ENCODE measurements at places on chromosomes 12 and 14.

DNA sequence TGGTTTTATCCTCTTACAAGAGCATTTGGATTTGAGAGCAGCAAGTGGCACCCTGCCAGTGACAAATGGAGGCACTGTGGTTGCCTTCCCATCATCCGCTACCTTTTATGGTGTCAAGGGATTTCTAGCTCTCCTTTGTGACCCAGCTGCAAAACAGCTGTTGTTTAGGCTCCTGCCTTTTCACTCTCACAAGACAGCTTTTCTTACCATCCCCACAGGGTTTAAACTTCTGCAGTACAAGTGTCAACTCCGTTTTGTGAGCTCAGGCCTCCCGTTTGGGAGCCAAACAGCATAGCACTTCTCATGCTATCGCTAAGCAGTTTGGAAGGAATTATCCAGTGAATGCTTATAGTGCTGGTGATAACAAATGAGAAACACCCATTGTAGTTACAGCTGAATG, 331.4 kb downstream of the TMTC2 start:
- no peak for DNase-seq

- DNase-seq, result no peak
These were observed 39.3 kb upstream of the PRPF39 start for GRCh38 chr14:45044638-45045037.

- no peak for DNase-seq
These were observed 59.6 kb downstream of the PRKD1 start for GRCh38 chr14:29868000-29868399.

- DNase-seq, result no peak
These were observed 1221.4 kb downstream of the VRK1 start for GRCh38 chr14:98018628-98019027.

DNA sequence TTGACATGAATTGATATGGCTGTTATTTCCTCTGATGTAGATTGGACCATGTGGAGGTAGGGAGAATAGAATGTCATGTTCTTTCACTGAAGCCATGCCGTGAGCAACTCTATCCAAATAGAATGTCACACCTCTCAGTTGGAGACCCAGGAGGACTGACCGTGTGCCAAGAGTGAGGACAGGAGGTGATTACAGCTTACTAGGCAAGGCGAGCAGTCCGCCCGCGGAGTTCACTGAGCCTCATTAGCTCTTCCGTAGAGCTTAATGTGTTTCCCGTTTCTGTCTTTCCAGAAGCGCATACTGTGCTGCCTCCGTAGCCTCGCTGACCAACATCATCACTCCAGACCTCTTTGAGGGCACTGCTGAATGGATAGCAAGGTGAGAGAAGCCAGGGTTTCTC, 45.6 kb downstream of the FNTB start:
- DNase-seq, result no peak

- DNase-seq, result no peak
These were observed 154.9 kb downstream of the C12orf75 start for GRCh38 chr12:105485321-105485910.

GRCh38 chr12:93663006-93663728, 14.0 kb upstream of the CRADD start:
- no peak for DNase-seq

DNA sequence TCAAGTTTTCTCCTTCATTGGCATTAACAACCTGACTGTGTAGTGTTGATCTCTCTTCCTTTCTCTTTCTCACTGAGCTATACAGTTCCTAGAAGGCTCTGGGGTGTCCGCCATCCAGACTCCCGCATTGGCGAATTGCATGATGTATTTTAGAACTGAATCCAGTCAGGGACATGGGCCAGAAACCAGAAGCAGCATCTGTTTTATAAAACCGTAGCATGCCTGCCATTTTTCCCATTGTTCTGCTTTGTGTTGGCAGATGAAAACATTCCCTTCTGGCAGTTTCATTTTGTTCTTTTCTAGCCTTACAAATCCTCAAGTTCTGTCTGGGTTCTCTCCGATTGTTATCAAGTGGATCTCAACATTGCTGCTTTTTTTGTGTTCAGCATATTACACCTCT, 268.3 kb upstream of the SEL1L start:
- DNase-seq, result no peak

GRCh38 chr12:78886719-78887407, 22.3 kb downstream of the SYT1 start:
- no peak for DNase-seq

DNA sequence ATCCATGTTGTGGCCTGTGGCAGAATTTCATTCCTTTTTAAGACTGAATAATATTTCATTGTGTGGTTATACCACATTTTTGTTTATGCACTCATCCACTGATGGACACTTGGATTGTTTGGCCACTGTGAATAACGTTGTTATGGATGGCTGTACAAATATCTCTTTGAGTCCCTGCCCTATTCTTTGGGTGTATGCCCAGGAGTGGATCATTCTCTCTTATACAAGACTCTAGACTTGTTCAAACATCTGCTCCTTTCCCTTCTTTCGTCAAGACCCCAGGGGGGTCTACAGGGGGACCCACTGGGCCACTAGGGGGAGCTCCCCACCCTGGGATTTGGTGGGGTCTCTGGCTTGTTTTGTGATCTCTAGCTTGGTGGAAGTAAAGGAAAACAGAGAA, 77.4 kb downstream of the FBXL14 start:
- DNase-seq, result no peak

DNA sequence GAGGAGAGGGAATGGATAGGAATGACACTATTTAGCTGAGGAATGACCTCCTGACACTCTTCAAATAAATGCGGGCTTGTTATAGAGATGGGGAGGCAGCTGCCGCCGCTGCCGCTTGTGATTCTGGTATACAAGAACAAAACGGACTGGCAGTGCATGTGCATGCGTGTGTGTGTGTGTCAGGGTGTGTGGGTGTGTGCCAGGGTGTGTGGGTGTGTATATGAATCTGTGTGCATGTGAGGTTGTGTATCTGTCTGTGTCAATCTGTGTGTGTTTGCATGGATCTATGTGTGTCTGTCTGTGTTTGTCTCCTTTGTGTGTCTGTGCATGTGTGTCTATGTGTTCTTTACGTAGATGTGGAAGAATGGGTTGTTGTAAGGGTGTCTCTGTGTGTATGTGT, 26.0 kb upstream of the LHX5 start:
- no peak for DNase-seq

- no peak for DNase-seq
These were observed 40.8 kb downstream of the DBX2 start for GRCh38 chr12:45010059-45010458.

DNA sequence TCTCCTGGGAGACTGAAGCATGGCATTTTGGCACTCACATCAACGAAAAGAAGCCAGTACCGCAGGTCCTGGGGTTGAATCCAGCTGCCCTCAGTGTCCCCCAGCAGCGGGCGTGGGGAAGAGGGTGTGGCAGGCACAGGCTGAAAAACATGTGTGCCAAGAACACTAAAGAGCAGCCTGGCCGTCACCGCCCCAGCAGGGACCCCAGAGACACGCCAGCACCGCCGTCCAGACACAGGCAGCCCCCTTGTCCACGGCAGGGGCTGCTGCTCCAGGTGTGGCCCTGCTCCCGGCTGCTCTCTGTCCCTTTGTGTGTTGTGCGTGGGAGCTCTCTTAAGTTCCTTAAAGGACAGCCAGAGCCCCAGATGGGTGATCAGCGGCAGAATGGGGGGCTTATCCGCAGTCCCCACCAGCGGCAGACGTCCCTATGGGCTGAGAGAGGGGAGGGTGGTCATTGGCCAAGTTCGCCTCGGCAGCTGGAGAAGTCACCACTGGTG, 556 bp downstream of the PHETA1 start:
- no peak for DNase-seq

GRCh38 chr14:72700338-72701236, 193.3 kb downstream of the DPF3 start:
- DNase-seq, result no peak

DNA sequence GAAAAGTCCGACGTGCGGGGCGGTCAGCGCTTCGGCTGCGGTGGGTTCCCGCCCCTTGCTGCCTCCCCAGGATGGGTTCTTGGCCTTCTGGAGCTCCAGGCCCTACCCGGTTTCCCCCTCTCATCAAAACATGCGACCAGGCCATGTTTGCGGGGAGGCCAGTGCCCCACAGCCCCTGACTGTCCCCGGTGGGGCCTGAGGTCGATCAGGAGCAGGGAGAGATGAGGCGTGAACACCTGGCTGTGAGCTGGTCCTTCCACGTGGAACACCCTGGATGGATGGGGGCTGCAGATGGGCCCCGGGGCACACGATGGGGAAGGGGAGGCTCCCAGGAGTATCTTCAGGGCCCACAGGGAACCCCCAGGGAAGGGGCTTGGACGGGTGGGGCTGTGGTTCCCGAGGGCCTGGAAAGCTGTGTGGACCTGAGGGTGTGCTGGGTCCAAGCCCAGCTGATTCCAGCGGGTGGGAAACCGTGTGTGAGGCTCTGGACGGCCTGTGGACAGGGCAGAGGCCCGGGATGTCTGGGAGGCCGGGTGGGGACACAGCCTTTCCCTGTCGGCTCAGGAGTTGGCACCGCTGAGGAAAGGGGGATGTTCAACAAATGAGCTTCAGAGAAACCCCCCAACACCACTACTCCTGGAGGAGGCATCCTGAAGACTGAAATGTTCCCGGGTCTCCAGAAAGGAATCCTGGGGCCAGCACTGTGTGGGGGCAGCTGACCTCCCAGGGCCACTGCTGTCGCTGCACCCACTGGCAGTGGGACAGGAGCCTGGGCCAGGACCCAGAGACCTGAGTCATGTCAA, 187.0 kb upstream of the C14orf180 start:
- no peak for DNase-seq

GRCh38 chr14:104598039-104598909, 6.3 kb downstream of the TMEM179 start:
- DNase-seq, result no peak

DNA sequence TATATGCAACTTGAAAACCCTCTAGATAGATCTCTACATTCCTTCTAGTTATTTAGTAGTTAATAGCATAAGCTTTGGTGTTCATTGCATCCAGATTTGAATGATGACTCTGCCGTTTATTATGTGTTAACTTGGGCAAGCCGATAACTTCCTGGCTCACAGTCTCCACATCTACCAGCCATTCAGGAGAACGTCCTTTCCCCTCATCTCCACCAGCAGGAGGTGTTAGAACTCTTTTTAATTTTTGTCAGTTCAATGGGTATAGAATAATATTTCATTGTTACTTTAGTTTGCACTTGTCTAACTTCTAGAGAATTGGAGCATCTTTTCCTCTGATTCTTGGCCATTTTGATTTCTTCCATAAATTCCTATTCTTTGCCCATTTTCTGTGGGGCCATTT, 30.0 kb upstream of the WSCD2 start:
- DNase-seq, result no peak

DNA sequence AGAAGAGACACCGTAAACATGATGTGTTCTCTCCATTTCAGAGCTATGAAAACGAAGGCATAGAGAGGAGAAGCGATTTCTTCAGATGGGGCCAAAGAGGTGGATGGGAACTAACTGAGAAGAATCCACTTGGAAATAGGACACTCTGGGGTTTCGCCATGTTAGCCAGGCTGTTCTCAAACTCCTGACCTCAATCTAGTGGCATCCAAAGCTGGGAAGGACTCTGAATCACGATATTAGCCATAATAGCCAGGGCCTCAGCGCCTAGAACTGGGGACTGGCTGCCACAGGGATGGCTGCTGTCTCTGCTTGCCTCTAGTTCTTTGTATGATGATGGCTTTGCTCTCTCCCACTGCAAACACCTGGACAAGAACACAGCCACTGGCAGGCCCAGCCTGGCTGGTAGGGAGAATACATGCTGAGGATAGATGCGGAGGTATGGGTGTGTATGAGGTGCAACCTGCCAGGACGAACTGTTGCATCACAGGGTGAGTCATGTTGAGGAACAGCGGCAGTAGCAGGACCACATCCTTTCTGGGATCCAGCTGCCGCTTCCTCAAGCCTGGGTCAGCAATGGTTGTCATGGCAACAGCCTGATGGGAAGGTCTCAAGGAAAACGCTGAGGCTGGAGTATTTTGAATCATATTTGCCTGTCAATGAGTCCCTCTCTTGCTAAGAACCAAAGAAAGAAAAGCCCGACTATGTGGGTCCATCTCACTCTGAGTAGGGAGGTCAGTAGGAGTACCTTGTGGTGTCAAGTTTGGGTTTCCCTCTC, 31.1 kb downstream of the CCDC177 start:
- DNase-seq, result no peak

- no peak for DNase-seq
These were observed 4.3 kb upstream of the NIN start for GRCh38 chr14:50835280-50835679.

All from activated CD4-positive, alpha-beta T cell treated with anti-CD3 and anti-CD28 coated beads for 1 hour (primary cell).